NCI-H2081 treated with DMSO at 0.1 percent for 48 hours (cell line): ENCODE measurements at places on chromosomes 7 and 10.

GRCh38 chr7:47715631-47716068, 133.7 kb upstream of the TNS3 start:
- no peak for DNase-seq

DNA sequence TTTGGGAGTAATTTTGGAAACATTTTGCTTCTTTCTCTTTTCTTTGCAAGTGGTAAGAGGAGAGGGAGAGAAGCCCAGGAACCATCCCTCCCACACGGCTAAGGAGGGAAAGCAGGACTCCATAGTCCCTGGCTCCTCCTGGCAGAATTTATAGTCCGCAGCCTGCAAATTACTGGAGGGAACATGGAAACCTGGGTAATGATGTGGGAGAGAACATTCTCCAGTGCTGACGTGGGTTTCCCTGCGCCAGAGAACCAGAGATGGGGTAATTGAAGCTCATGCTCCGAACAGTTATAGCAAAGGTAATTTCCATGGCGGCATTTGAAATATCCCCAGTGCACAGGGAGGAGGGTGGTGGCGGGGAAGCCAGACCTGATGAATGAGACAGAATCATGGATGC, 320.4 kb downstream of the RPS24 start:
- DNase-seq = no peak

DNA sequence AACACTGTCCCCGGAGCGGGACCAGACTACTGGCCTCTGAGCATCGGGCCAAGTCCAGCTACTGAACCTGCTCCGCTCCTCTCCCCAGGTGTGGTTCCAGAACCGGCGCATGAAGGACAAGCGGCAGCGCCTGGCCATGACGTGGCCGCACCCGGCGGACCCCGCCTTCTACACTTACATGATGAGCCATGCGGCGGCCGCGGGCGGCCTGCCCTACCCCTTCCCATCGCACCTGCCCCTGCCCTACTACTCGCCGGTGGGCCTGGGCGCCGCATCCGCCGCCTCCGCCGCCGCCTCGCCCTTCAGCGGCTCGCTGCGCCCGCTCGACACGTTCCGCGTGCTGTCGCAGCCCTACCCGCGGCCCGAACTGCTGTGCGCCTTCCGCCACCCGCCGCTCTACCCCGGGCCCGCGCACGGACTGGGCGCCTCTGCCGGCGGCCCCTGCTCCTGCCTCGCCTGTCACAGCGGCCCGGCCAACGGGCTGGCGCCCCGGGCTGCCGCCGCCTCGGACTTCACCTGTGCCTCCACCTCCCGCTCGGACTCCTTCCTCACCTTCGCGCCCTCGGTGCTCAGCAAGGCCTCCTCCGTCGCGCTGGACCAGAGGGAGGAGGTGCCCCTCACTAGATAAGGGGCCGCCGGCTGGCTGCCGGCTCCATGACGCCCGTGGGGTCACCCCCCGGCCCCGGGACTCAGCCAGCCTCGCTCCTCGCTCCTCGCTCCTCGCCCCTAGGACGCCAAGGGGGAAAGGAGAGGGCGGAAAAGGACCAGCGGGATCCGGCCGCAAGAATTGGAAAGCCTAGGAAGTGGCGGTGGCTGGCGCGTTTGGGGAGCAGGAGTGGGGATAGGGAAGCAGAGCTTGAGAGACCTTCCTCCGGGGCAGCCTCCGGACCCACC, 3.4 kb downstream of the EVX1 start:
- DNase-seq = no peak

DNA sequence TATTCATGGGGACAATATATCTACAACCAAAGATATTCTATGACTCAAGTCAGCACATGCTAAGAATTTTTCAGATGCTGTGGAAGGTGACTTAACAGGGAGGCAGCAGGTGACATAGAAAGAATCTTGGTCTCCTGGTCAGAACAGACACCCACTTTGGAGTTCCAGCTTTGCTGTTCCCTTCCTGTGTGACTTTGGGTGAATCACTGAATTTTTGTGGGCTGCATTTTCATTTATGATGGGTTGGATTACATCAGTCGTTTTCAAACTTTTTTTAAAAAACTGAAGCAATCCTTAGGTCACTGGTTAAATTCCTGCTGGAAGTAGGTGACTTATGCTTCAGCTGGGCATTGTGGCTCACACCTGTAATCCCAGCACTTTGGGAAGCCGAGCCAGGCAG, 24.9 kb downstream of the RGR start:
- no peak for DNase-seq

DNA sequence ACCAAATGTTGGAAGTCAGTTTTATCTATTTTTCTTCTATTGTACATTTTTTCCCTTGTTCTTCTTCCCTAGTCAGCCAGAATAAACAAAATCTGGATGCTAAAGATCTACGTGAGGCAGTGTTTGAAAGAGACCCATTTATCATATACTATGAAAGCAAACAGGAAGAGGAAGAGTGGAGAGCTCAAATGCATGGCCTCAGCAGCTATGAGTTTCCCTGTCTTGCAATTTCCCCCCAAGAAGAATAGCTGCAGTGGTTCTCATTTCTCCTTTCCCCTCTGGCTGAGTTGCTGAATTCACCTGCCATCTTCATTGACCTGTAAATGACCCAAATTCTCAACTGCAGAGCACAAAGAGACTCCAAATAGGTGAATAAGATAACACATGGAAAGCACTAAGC, 347.1 kb upstream of the NRP1 start:
- no peak for DNase-seq
